ENCODE measurements at places on chromosomes 12 and 14.

DNA sequence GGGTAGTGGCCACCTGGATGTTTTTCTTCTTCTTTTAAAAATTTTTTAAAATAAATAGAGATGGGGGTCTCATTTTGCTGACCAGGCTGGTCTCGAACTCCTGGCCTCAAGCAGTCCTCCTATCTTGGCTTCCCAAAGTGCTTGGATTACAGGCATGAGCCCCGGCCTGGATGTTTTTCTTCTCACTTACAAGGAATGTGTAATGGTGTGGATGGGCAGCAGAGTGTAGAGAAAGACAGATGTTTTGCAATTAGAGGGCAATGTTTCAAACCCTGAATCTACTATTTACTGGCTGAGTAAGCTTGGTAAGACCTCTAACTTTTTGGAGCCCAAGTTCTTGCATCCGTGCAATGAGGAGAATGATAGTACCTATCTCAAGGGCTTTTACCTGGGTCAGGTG, 48.1 kb downstream of the ADCK1 start:
- DNase-seq: no peak

- no peak for DNase-seq
Observed at GRCh38 chr12:92134638-92135274, 10.9 kb downstream of the BTG1 start.

DNA sequence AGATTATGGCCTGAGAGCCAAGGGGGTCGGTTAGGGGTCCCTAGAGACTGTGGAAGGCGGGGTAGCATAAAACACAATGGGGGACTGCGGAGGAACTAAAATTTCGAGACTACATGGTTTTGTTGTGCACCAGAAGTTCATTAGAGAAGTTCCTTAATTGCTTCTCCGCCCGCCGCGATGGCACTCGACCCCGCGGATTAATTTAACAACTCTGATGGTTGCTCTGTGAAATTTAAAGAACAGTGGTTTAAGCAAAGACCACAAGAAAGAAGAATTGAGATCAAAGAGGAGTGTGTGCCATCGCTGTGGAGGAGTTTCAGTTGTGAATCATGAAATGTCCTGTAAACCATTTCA, 1.4 kb upstream of the CCDC88C start:
- DNase-seq: no peak

- no peak for DNase-seq
Observed at GRCh38 chr14:65749287-65749686, 336.8 kb downstream of the FUT8 start.

DNA sequence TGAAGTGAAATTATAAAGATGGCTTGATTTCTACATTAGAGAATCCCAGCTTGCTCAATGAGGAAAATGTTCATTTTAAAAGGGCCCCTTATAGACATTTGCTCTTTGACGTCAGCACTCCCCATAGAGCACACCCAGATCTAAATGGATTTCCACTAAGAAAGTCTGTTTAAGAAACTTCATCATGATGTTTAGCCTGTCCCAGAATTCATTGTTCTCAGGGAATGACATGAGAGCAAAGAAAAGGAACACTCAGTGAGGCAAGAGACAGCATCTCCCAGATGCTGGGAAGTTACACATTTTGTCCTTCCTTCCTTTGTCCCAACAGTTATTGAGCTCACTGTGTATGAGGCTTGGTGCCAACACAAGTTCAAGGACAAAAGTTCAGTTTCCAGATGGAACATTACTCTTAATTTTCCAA, 4.9 kb downstream of the PHLDA1 start:
- no peak for DNase-seq

DNA sequence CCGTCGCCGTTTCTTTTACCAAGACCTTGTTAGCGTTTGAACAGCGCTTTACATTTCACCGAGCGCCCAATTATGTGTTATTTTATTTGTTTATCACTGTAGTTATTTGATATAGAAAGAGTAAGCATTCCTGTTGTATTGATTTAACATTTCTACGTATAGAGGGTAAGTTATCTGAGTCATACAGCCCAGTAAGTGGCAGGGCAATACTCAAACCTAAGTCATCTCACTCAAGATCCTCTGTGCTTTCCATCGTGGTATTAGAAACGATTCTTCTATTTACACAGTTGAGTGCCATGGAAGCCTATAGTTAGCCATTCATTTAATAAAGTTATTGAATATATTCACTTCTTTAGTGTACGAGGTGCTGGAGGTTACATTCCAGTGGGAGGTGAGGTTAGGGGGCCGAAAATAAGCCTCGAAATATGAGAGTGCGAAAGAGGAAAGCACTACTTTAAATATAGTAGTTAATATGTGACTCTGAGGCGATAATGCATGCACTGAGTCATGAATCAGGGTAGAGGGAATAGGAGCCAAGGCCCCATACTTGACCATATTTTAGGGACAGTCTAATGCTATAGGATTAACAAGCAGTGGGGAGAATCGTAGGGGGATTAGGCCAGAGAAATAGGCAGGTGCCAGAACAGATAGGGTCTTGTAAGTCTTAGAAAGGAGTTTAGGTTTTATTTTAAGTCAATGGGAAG, 629 bp downstream of the RAD51AP1 start:
- DNase-seq: no peak

GRCh38 chr14:51395361-51395849, 155.4 kb downstream of the TMX1 start:
- DNase-seq: no peak

GRCh38 chr14:67140556-67140955, 48.7 kb upstream of the GARIN2 start:
- DNase-seq: no peak

GRCh38 chr12:48184549-48184922, 1.1 kb downstream of the CCDC184 start:
- no peak for DNase-seq

DNA sequence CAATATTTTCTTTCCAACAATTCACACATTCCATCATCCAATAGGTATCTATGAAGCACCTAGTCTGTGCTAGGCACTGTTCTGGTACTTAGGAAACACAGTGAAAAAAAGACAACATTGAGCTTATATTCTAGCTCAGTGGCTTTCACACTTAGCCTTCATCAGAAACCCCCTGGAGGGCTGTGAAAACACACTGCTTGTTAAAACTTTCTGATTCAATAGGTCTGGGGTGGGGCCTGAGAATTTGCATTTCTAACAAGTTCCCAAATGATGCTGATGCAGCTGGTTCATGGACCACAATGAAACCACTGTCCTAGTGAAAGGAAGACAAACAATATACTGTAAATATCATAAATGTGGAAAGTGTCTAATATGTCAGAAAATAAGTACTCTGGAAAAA, 5.9 kb downstream of the VTI1B start:
- DNase-seq: no peak

DNA sequence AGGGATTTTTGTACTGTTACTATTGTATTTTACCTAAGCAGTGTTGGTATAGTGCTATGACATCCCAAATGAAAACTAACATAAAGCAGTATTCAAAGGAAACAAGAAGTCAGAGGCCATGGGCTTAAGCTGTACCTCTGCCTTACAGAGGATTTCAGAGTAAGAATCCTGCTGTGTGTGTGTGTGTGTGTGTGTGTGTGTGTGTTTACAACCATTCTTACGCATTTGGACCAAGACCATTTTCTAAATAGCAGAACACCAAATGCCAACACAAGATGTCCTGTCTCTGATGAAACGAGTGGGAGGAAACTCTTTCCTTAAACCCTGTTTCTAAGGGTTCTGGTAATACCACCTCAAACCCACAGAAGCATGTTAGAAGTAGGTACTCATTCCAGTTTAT, 64.4 kb downstream of the PPP1R36 start:
- no peak for DNase-seq

- no peak for DNase-seq
Observed at GRCh38 chr14:68172627-68173026, 353.0 kb downstream of the RAD51B start.

- no peak for DNase-seq
Observed at GRCh38 chr12:53749986-53750811, 1.6 kb downstream of the CISTR start.

- DNase-seq: no peak
Observed at GRCh38 chr12:95755261-95755865, 35.2 kb downstream of the NTN4 start.

GRCh38 chr12:118299791-118300460, 72.8 kb downstream of the TAOK3 start:
- no peak for DNase-seq

GRCh38 chr14:34250959-34251358, 211.1 kb downstream of the SPTSSA start:
- no peak for DNase-seq

GRCh38 chr12:117028254-117028653, 71.0 kb downstream of the TESC start:
- DNase-seq: no peak

GRCh38 chr14:81710232-81710845, 176.7 kb upstream of the SEL1L start:
- DNase-seq: no peak

DNA sequence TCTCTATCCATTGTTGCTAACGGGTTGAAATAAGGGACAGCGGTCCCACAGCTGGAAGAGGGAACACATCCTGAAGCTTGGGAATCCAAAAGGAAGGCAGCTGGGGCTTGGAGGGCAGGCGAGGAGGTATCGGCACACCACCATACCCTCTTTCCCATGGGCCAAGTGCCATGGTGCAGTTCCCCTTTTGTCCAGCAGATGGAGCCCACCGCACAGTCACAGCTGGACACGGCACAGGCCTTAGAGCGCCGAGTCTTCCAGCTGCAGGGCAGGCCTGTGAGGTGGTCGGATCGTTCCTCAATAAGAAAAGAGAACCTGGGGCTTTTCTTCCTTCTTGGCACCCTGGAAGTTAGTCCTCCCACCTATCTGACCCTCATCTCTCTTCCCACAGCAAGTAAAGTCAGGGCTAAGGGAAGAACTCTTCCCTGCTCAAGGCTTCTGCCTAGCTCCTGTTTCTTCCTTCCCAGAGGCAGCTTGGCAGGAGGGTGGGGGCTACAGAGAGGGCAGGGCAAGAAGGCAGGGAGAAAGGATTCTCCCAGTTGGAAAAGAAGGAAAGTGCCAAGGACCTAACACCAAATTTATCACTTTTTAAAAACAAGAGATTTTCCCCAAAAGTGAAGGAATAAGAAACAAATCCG, 8.6 kb downstream of the PPP1R1A start:
- DNase-seq: no peak

GRCh38 chr14:97887690-97888089, 1090.5 kb downstream of the VRK1 start:
- DNase-seq: no peak

- DNase-seq: no peak
Observed at GRCh38 chr12:106081606-106082005, 57.1 kb downstream of the NUAK1 start.

DNA sequence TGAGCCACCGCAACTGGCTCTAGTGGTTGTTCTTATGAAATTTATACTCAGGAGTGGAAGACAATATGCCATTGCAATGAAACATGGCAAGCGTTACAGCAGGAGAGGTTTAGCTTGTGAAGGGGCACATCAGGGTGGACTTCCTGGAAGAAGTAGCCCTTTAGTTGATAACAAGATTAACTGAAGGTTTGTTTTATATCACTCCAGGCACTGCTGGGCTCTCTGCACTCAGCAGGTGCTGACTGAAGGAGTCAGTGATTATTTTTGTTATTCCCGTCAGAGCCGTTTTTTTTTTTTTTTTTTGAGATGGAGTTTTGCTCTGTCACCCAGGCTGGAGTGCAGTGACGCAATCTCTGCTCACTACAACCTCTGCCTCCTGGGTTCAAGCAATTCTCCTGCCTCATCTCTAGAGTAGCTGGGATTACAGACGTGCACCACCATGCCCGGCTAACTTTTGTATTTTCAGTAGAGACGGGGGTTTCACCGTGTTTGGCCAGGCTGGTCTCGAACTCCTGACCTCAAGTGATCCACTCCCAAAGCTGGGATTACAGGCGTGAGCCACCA, 17.6 kb upstream of the GPR68 start:
- no peak for DNase-seq

DNA sequence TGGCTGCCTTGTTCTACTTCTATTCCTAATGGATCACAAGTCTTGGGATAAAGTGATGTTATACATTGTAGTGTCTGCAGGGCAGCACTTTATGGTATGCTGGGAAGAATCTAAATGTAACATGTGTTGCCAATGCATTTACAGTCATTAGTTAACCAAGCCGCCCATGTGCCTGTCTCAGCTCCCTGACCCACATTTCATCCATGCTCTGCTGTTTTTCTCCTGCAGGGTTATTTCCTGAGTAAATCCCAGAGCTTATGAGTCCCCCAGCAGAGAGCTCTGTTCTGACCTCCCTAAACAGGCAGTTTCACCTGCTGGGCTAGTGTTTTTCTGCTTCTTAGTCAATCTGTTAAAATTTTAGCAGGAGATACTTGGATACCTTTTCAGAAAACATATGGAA, 4.4 kb upstream of the TMTC2 start:
- no peak for DNase-seq

GRCh38 chr12:127145929-127146789, 1120.8 kb upstream of the TMEM132C start:
- peak; percentile 10 for DNase-seq

- DNase-seq: no peak
Observed at GRCh38 chr14:87076922-87077321, 916.1 kb downstream of the GALC start.

DNA sequence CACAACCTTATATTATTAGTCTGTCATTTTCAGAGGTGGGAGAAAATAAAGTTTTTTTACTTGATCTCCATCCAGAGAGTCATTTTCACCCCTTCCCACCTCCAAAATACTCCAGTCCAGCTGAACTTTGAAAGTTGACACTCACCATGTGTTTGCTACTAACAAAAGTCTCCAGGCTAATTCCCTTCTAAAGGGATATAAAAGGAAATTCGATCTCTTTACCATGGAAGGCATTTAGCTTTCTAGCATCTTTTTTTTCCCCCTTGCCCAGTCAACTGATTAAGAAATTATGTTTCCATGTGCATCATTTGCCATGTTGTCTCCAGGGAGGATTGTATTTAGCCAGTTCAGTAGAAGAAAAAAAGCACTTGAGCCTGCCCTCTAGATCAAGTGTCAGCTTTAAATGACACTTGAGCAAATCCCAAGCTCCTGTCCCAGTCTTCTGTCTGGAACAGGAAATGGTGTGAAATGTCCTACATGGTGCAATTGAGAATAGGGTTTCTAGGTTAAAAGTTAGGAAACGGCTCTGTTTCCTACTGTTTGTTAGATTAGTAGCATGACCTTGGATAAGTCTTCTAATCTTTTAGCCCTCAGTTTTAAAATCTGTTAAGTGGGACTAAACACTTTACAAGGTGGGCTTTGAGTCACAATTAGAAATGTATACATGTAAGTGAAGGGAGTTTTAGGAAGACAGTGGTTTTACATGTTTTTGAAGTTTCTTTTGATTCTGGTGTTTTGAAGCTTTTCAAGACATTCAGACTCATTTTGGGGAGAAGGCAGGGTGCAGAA, 67.2 kb downstream of the GNS start:
- DNase-seq: no peak

GRCh38 chr12:118126119-118126757, 9.7 kb upstream of the PEBP1 start:
- no peak for DNase-seq

DNA sequence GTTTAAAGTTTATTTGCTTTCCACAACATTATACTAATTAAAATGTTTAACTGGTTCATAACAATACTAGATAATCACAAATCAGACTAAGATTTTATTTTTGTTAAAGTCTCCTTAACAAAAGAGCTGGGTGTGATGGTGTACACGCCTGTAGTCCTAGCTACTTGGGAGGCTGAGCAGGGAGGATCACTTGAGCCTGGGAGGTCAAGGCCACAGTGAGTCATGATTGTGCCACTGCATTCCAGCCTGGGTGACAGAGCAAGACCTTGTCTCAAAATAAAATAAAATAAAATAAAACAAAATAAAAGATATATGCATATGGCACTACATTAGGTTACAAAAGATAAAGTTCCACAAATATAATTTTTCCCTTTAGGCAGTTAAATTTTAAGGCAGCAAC, 5.6 kb downstream of the MIS18BP1 start:
- no peak for DNase-seq

Data from NCI-H1417 treated with DMSO at 0.1 percent for 48 hours (cell line).